ENCODE measurements at places on chromosomes 5 and 9. TPM values are rescaled to one million over a fixed set of nuclear protein-coding genes. Genes with fewer than 3 reads are reported as not detected.

The TTC33 gene
- polyA plus RNA-seq: 19.6 TPM

The PCDHA12 gene
- polyA plus RNA-seq: 0.20 TPM

The LPCAT1 gene
- polyA plus RNA-seq: 23.2 TPM

The RASEF gene
- polyA plus RNA-seq: 0.30 TPM

The SMIM33 gene
- polyA plus RNA-seq: not detected

The PCDHGB3 gene
- 1.0 TPM for polyA plus RNA-seq

The PRSS3 gene
- 5.8 TPM for polyA plus RNA-seq

The PCDHGA4 gene
- polyA plus RNA-seq: 0.20 TPM

The PCDHB15 gene
- 1.4 TPM for polyA plus RNA-seq

The AMACR gene
- 9.6 TPM for polyA plus RNA-seq

The TTC23L gene
- polyA plus RNA-seq: 0.40 TPM

The TLR4 gene
- 17.6 TPM for polyA plus RNA-seq

The LCP2 gene
- polyA plus RNA-seq: 13.9 TPM
